Activated naive CD4-positive, alpha-beta T cell treated with anti-CD3 and anti-CD28 coated beads for 36 hours (primary cell): ENCODE measurements at places on chromosomes 3 and 15. TPM values are rescaled to one million over a fixed set of nuclear protein-coding genes. Genes with fewer than 3 reads are reported as not detected.

DNA sequence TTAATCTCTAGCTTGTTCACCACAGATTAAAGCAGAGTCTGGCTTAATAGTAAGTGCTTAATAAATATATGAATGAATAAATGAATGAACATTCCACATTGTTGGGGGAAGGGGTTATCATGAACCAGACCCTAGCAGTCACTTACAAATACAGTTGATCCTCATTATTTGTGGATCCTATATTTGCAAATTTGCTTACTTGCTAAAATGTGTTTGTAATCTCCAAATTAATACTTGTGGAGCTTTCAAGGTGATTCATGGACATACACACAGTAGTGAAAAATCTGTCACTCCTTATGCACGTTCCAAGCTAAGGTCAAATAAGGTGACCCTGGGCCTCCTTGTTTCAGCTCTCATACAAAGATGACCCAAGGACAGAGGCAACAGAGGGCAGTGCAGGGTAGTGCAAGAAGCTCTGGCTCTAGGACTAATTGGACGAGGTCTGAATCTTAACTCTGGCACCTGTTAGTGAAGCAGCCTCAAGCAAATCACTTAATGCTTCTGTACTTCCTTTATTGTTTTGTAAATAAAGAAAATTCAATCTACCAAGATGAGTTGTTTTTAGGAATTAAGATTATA lies 112.8 kb upstream of the C2CD4B start:
- DNase-seq: no peak
- no peak overlapping the region for H3K4me3 ChIP-seq
- no peaks in the 10 kb centered on the region for H3K36me3 ChIP-seq
- H3K27ac ChIP-seq: no peak overlapping the region

DNA sequence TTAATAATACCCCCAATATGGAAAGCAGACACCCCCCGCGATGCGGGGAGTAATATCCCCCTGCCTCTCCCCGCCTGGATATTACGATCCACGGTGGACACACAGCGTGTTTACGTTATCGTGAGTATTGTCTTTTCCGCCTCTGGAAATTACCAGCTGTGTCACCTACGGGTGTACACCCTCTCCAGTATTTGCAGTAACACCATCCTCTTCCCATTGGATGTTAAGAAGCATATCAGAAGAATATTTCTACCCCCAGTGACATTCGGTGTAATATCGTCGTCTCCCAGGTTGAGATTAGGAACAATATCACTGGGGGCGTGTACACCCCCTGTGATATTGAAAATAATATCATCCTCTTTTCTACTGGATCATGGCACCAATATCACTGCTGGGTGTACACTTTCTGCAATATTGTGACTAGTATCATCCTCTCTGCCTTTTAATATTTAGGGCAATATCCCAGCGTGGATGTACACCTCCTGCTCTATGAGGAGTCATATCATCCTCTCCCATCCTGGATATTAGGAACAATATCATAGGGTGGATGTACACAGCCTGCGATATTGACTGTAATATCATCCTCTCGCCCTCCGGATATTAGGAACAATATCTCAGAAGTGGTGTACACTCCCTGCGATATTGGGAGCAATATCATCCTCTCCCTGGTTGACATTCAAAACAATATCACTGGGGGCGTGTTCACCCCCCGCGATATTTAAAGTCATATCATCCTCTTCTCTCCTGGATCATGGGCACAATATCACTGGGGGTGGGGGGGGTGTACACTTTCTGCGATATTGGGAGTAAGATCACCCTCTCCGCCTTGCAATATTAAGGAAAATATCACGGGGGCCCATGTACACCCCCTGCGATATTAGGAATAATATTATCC lies 20.3 kb upstream of the BMF start:
- H3K27me3 ChIP-seq: no peaks in the 10 kb centered on the region
- no peaks in the 10 kb centered on the region for H3K36me3 ChIP-seq
- no peak overlapping the region for H3K27ac ChIP-seq
- no peaks in the 10 kb centered on the region for H3K4me1 ChIP-seq

- H3K4me3 ChIP-seq: peak overlapping the region; percentile 99
- peaks cover 42% of the 10 kb centered on the region for H3K4me1 ChIP-seq
- H3K36me3 ChIP-seq: peaks cover 12% of the 10 kb centered on the region
- DNase-seq: peak; percentile 70
These were observed 460 bp upstream of the ZMAT3 start for GRCh38 chr3:179072100-179072438.

DNA sequence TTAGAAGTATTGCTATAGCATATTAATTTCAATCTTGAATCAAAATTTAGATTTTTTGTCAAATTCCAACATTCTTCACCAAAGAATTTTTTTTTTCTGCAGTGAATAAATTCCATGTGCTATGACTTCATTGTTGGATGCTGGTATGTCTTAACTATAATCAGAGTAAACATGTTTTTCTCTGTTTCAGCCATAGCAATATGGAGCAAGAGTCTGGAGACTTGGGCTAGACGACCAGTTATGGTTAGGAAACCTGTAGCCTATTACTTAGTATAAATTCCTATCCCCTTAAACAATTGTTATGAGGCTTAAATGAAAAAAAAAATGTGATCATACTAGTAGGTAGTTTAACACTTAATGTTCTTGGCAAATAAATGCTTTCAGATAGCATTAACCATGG lies 431.9 kb upstream of the FRG2C start:
- H3K4me3 ChIP-seq: no peak overlapping the region
- H3K36me3 ChIP-seq: no peaks in the 10 kb centered on the region
- H3K27me3 ChIP-seq: peaks cover 17% of the 10 kb centered on the region
- H3K27ac ChIP-seq: no peak overlapping the region

DNA sequence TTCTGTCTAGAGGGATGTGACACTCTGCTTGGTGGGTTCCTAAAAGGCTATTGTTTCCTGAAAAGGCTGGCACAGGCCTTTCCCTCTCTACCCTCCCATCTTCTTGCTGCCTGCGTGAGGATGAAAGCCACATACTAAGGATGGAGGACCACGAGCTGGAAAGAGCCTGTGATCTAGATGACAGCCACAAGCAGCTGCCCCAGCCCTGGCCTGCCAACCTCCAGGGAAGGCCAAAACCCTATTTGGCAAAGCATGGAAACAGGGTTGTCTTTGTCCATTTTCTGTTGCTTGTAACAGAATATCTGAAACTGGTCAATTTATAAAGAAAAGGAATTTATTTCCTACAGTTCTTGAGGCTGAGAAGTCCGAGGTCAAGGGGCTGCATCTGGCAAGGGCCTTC lies 144.5 kb downstream of the FBLN2 start:
- no peaks in the 10 kb centered on the region for H3K27me3 ChIP-seq
- no peak overlapping the region for H3K4me3 ChIP-seq
- H3K27ac ChIP-seq: no peak overlapping the region
- H3K4me1 ChIP-seq: no peaks in the 10 kb centered on the region
- H3K36me3 ChIP-seq: no peaks in the 10 kb centered on the region

- no peaks in the 10 kb centered on the region for H3K27me3 ChIP-seq
- peaks cover 3% of the 10 kb centered on the region for H3K36me3 ChIP-seq
- no peak overlapping the region for H3K27ac ChIP-seq
- no peak for DNase-seq
- peaks cover 64% of the 10 kb centered on the region for H3K4me1 ChIP-seq
These were observed 41.6 kb downstream of the TRANK1 start for GRCh38 chr3:36903119-36903882.

- H3K4me1 ChIP-seq: peaks cover under 1% of the 10 kb centered on the region
- no peaks in the 10 kb centered on the region for H3K36me3 ChIP-seq
These were observed 21.2 kb upstream of the GRIP2 start for GRCh38 chr3:14561051-14561960.

DNA sequence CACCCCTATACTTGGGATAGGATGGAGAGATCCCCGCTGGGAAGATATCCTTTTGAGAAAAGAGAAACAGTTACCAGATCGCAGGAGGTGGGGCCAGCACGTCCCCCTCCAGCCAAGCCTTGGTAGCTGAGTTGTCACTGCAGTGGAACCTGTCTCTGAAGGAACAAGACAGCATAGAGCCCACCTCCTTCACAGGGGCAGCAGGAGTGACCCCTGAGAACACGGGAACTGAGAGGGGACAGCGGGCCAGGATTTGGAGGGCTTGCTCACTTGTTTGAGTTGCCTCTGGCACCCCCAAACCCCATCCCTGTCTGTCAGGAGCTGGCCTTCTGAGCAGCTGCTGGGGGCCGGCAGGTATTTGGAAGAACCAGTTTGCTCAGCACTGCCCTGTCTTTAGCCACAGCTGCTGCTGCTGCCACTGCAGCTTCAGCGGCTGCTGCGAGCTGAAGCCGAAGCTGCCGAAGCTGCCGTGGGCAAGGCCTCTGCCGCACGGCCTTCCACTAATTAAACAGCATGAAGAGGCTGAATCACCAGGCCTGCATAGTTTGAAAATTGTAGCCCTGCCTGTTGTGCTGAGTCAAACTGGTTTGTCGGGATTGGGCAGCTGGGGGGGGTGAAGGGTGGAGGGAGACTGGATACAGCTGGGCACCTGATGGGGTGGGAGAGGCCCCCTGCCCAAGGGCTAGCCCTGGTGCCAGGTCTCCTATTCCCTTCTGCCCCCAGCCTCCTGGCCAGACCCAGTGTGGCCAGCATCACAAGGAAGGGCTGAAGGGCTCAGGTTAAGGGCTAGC lies 4.0 kb downstream of the EPHB3 start:
- no peak overlapping the region for H3K27ac ChIP-seq
- DNase-seq: no peak
- H3K4me3 ChIP-seq: no peak overlapping the region
- H3K27me3 ChIP-seq: peaks cover 34% of the 10 kb centered on the region

DNA sequence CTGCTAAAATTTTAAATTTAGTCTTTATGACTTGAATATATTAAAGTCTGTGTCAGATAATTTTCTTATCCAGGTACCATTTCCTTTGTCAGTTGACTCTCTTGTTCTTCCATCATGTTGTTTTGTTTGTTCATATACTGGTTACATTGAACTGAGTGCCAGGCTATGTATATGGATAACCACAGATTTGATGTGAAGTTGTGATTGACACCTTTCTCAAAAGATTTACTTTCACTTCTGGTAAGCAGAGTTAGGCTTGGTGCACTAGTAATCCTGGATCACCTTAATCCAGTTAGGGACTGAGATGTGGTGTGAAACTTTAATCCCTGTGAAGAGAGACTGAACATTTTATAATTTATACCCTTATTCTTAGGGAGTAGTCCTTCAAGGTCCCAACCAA lies 99.4 kb downstream of the ADAM10 start:
- H3K27ac ChIP-seq: no peak overlapping the region
- no peak for DNase-seq
- H3K4me3 ChIP-seq: no peak overlapping the region
- H3K27me3 ChIP-seq: no peaks in the 10 kb centered on the region

GRCh38 chr15:52039925-52040781 lies 21.1 kb downstream of the MAPK6 start:
- H3K27me3 ChIP-seq: no peaks in the 10 kb centered on the region
- peaks cover 54% of the 10 kb centered on the region for H3K4me1 ChIP-seq
- no peak overlapping the region for H3K27ac ChIP-seq
- H3K36me3 ChIP-seq: peaks cover 1% of the 10 kb centered on the region
- peak; percentile 12 for DNase-seq

- no peak for DNase-seq
- H3K4me3 ChIP-seq: no peak overlapping the region
- no peaks in the 10 kb centered on the region for H3K27me3 ChIP-seq
- no peak overlapping the region for H3K27ac ChIP-seq
These were observed 1014.1 kb upstream of the SEMA6D start for GRCh38 chr15:46703020-46703861.

DNA sequence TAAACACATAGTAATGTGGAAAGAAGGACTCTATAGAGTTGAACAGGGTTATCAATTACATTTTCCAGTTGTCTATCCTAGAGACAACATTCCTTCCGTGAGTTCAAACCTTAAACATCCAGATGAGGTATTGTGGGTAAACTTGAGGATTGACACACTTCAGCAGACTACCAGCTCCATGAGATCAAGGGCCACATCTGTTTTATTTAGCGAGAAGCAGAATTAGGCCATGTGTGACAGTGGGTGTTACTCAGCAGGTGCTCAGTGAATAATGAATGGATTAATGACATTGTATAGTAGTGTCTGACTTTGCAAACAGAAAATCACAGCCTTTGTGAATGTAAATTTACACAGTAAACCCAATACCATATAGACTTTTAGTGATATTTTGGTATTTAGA lies 941.1 kb upstream of the CFAP20DC start:
- peaks cover 3% of the 10 kb centered on the region for H3K36me3 ChIP-seq
- DNase-seq: no peak
- no peak overlapping the region for H3K27ac ChIP-seq
- H3K4me1 ChIP-seq: peaks cover 86% of the 10 kb centered on the region
- no peaks in the 10 kb centered on the region for H3K27me3 ChIP-seq

DNA sequence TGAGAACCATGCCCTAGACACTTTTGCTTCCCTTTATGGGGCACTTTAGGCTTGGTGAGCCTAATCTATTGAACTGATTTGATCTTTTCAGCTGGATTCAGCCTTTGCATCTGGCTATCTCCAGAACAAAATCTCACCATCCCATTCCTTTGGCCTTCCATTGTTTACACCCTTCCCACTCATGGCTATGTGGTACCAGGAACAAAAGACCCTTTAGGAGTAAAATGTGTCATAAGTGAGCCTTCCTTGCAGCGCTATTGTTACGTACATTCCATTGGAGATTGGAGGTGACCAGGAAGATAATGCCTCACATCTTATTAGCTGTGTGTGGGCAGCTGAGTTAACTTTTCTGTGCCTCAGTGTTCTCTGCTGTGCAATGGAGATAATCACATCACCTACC lies 188.4 kb downstream of the SATB1 start:
- H3K4me3 ChIP-seq: no peak overlapping the region
- H3K4me1 ChIP-seq: no peaks in the 10 kb centered on the region
- H3K36me3 ChIP-seq: no peaks in the 10 kb centered on the region

DNA sequence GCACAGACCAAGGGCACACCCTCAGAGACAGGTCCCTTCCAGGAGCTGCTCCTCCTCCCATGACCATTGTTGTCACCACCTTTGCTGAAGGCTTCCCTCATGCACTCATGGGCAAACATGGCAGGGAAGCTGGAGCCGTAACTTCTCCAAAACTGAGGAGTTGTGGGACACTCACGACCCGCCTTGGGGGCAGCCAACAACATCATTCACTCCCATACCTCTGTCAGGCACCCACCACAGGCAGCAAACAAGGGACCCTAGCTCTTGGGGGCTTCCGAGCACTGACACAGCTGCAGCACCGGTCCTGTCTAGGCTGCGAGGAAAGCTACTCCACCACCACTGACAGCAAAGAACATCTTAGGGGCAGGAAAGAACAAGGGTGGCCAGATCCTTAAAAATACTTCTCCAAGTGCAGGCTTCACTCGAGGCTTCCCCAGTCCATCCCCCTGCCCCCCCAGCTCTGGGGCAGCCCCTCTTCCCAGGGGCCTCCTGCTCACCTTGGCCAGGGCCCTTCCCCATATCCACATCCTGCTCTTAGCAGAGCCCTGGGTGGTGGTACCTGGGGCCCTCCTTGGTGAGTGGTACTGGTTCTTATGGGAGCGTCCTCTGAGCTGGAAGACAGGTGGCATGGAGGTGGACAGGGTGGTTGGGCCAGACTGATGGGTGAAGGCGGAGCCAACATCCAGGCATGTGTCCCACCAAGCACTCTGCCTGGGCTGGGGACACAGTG lies 28.0 kb upstream of the DUSP7 start:
- DNase-seq: no peak
- no peak overlapping the region for H3K4me3 ChIP-seq
- H3K4me1 ChIP-seq: peaks cover 16% of the 10 kb centered on the region
- no peak overlapping the region for H3K27ac ChIP-seq
- no peaks in the 10 kb centered on the region for H3K36me3 ChIP-seq

Gene EXD1
- not detected for total RNA-seq

Gene IL17RB
- total RNA-seq: 0.14 TPM

Gene GRAMD1C
- 1.3 TPM for total RNA-seq

Gene LRRK1
- total RNA-seq: 0.60 TPM

Gene NDN
- total RNA-seq: 1.6 TPM

Gene IL12A
- not detected for total RNA-seq
